ENCODE measurements at places on chromosomes 5 and 9.
A peak's percentile ranks its signal among the peaks of the same experiment; 100 is the strongest.

- no peak for DNase-seq
These were observed 32.6 kb upstream of the TTLL11 start for GRCh38 chr9:122125509-122126330.

DNA sequence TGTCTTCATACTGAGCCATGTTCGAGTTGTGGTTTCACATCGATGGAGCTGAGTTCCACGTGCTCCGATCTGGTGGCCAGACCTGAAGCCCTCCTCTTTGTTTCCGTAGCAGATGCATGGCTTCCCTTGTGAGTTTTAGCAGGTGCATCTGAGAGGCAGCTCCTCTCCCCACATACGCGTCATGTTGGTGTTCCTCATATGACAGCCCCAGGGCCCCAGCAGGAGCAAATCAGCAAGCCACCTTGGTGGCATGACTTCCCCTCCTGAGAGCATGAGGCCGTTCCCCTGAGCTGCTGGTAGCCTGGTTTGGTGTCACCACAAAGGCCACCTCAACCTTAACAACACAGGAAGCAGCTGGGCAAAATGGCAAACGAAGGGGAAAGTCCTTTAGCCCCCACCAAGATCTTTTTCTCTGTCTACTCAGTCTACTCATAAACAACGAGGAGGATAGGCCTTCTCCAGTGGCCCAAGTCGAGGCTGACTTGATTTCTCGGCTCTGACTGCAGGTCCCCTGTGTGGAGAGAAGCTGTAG, 5.9 kb downstream of the CYFIP2 start:
- no peak for DNase-seq

GRCh38 chr9:16329671-16330113, 540.8 kb downstream of the BNC2 start:
- DNase-seq, result no peak

- DNase-seq, result no peak
These were observed 70.6 kb downstream of the ALDH1A1 start for GRCh38 chr9:72882117-72882775.

GRCh38 chr5:66595756-66596635, at the start of gene MAST4:
Gene MAST4, plus strand, starts transcription at chr5:66596393. Its CDS starts 263 bp downstream, at chr5:66596656.
- peak; percentile 52 for DNase-seq

- DNase-seq, result no peak
These were observed 22.2 kb upstream of the RNU6ATAC start for GRCh38 chr9:134186471-134187109.

GRCh38 chr5:8751971-8752370, 793.9 kb downstream of the SEMA5A start:
- no peak for DNase-seq

- no peak for DNase-seq
These were observed 75.1 kb upstream of the IER5L start for GRCh38 chr9:129252937-129253802.

DNA sequence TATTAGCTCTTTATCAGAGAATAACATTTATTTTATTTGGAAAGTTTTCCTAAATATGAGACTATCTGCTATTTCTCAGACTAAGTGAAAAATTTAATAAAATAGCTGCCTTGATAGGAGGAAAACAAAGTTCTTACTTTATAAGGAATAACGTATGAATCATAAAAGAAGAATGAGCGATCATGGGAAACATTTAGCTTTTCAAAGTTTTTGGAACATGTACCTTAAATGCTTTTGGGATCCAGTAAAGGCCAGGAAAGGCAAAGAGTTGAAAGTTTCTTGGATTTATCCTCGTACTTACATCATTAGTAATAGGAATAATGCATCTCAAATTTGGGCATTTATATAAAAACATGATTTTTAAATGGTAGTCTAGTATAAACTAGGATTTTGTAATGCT, 19.4 kb downstream of the OGN start:
- no peak for DNase-seq

DNA sequence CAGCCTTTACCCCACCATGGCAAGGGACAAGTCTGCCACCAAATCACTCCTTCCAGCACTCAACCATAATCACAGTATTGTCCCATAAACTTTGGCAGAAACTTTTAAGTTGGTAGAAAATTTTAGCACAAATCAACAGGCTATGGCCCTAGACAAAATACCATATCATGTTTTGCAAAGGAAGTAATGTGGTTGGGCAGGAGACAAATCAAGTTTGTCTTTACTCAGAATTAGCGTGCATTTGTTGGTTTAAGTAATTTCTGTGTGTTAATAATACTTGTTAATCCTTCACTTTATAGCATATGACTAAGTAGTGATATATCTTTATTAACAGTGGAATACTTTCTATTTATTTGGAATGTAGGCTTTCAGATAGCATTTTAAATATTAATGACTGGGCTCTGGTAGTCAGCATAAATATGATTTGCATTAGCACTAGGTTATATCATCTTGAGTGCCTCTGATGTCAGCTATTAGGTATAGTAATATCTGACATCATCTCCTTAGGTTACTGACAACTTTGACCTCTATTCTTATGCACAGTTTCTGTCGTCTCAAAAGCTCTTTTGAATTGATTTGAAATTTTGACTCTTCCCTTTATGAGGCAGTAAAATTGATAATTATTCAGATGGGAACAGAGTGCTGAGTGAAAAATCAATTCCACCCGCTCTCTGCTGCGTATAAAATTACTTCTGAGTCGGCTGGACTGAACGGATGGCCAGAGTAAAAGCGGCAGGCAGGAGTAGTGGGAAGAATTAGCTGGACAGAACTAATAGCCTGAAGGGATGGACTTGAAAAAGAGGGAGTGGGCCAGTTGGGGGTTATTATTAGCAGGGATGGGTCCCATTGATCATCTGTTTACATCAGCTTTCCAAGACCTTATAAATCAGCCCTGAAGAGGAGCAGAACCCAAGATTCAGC, 40.1 kb upstream of the TLX3 start:
- DNase-seq, result no peak

- no peak for DNase-seq
These were observed 3.2 kb upstream of the RAI14 start for GRCh38 chr5:34652914-34653313.

GRCh38 chr9:137319011-137319738, 17.1 kb upstream of the NRARP start:
- no peak for DNase-seq

DNA sequence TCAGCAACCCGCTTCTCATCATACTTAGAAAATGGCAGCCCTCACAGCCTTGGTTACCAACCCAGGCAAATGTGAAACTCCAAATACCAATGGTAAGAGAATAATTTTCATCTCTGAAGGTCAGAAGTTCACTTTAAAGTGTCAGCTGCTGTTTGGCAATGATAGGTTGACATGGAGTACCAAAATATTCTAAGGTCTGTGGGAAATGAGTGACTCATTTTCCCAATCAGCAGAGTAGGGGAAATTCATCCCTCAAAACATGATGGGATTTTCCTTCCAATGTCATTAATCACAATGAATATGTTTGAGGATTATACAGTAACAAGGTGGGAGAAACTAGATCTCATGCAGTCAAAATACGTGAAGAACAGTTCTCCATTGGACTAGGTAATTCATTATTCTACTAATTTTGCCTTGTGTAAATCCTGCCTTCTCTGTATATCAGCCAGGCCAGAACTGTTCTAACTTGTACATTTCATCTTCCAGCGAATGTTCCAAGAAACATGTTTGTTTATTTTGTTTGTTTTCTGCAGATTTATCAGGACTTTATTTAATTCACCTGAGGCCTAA, 53.1 kb upstream of the ERBIN start:
- no peak for DNase-seq

GRCh38 chr9:34321451-34321850, 7.6 kb downstream of the KIF24 start:
- no peak for DNase-seq

DNA sequence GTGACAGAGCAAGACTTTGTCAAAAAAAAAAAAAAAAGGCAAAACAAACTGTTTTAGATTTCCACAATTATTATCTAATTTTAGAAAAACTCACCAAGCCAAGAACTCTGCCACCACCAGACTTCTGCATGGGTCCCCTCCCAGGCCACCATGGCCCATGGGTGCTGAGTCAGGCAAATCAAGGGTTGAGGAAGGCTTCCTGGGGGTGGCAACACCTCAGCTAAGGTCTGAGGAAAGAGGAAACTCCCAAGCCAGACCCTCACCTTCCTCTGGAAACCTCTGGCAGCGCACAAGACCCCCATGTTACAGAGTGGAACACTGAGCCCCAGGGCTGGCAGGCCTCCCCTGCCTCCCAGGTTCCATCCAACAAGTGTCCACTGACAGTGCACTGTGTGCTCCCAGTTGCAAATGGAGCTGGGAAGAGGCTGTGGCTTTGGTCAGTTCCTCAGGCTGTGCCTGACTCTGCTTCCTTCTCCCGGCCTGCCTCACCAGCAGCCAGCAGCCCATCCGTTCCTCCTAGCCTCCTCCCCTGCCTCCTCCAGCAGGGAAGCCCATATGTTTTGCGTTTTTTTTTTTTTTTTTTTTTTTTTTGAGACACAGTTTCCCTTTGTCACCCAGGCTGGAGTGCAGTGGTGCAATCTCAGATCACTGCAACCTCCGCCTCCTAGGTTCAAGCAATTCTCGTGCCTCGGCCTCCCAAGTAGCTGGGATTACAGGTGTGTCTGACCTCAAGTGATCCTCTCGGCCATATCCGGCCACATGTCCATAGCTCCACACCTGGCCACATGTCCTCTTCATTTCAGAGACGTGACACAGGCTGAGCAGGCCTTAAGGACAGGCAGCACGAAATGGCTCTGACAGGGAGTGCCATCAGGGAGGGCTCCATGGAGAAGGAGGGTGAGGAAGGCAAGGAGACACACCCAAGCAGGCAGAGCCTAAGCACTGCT, 3.5 kb upstream of the SUSD3 start:
- no peak for DNase-seq

DNA sequence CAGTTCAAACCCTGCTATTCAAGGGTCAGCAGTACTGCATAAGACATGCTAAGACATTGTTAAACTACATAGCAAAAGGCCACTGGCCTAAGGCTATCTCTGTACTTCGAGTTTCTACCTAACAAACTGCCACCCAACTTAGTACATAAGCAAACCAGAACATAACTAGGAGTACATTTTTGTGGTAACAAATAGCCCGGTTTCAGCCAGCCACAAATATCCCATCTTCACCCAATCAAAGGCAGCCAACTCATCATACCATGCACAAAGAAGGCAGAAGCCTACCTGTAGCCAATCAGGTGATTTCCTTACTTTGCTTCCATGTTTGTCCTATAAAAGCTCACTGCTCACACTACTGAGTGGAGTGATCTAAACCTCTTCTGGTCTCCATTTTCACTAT, 201.4 kb downstream of the SMARCA2 start:
- DNase-seq, result no peak

DNA sequence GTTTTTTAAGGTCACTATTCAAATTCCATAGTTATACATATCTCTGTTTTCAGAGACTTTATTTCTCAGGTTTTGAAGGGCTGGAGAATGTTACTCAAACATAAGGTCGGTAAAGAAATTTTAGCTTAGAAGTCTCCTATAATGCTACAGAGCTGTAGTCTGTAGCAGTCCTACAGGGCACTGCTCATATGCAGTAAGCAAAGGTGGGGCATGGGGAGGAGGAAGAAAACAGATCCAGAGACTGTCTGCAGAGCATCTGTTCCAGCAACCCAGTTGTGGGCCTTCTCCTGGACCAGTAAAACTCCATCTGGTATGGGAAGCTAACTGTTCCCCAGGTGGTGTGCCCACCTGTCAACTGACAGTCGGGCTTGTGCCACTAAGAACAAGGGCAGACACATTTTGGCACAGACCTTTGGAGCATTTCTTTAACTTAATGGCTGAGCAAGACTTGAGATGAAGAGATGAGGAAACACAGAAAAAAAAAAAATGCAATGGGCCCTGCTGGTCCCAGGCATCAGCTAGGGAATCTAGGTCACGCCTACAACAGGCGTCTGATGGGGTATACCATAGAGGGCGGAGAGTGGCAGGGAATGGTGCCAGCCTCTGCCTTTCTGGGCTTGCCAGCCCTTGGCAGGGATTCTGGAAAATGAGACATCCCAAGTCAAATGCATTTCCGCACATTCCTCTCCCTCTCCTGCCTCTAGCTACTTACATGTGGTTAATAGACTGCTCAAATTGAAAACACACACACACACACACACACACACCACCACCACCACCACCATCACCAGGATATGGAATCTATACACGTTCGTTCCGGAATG, 218.9 kb downstream of the ARL15 start:
- DNase-seq, result no peak

- no peak for DNase-seq
These were observed 75.0 kb upstream of the XPA start for GRCh38 chr9:97772145-97772544.

DNA sequence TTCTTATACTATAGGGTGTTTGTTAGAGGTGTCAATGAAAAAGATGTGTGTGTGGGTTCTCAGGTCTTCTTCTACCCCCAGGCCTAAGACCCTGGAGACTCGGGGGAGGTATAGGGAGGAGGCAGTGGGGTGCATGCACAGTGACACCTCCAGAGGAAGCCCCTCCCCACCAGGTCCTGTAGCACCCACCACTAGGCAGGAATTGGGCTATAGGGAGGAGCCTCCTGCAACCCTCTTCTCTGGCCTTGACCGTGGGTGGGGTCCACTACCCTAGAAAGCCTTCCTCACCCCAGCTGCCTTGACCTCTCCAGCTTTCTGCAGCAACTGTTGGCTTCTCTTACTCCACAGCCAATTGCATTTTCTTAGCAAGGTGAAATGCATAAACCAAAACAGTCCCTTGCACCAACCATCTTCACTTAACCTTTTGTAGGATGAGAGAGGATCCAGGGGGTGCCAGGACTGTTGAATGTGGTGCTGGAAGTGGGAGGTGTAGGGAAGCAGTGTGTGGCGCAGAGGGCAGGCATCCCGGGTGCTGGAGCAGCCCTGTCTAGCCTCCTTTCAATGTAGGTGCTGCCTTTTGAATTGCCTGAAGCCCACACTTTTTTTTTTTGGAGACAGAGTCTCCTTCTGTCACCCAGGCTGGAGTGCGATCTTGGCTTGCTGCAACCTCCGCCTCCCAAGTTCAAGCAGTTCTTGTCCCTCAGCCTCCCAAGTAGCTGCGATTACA, 128.5 kb downstream of the RGS3 start:
- DNase-seq, result no peak

- no peak for DNase-seq
These were observed 24.2 kb upstream of the STOM start for GRCh38 chr9:121394292-121394691.

- no peak for DNase-seq
These were observed 27.4 kb upstream of the FAM120AOS start for GRCh38 chr9:93480728-93481324.

GRCh38 chr5:145204743-145205142, 630.4 kb downstream of the PRELID2 start:
- no peak for DNase-seq

DNA sequence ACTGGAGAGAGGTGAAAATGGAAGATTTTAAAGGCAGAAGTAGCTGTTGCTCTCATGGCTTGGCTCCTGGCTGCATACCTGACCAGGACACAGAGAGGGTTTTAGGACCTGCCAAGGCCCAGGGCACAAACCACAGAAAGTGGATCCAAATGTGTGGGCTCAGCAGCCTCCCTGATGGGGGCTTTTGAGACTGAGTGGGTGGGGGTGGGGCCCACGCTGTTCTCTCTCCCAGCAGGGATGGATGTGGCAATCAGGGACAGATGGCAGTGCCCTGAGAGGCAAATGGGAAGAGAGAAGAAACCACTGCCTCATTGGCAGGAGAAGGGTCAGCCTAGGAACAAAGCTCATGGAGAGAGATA, 34.9 kb upstream of the TIFAB start:
- DNase-seq, result no peak
